Anterior cingulate cortex (tissue), 58 donors: ENCODE measurements at places on chromosomes 13 and 19.

DNA sequence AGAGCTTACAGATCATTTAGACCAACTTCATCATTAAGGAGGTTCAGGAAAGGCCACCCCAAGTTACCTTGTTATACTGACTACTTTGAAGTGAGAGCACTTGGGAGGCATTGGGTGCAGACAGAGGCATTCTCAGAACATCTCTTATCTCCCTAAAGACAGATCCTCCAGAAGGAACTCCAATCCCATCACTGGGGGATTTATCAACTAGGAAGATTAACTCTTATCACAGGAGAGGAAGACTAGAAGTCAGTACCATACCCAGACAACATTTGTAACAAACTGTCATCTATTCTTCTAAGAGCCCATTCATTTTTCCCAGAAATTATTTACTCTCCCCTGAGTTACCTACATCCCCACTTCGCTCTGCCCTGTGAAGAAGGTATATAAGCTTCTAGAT is 5.8 kb upstream of the RFXAP start:
- DNase-seq = no peak

GRCh38 chr13:49219647-49220035 is 497 bp upstream of the MLNR start:
- no peak for DNase-seq

GRCh38 chr13:44435919-44436510 is 62.4 kb downstream of the SERP2 start:
- no peak for DNase-seq

- peak; percentile 33 for DNase-seq
Observed at GRCh38 chr19:8252922-8253589, 43.9 kb downstream of the CERS4 start.

- no peak for DNase-seq
Observed at GRCh38 chr13:63409791-63410351, 1994.2 kb upstream of the PCDH20 start.

DNA sequence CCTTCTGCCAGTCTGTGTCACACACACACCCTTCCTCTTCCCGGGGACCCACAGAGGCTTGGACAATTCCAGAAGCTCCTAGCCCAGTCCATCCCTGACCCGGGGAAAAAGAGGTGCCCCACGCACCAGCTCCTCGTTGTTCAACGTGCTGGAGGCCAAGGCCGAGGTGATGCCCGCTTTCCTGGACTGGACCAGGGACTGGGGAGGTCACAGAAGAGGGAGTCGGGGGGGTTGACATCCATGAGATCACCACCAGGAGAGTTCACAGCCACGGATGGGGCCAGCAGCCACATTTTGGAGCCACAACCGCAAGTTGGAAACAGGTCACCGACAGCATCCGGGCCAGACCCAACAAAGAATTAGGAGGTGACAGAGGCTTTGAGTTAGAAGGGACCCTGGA is 39.4 kb downstream of the UNC13A start:
- DNase-seq = no peak

GRCh38 chr19:35514282-35514809 is 897 bp upstream of the DMKN start:
- DNase-seq = no peak

DNA sequence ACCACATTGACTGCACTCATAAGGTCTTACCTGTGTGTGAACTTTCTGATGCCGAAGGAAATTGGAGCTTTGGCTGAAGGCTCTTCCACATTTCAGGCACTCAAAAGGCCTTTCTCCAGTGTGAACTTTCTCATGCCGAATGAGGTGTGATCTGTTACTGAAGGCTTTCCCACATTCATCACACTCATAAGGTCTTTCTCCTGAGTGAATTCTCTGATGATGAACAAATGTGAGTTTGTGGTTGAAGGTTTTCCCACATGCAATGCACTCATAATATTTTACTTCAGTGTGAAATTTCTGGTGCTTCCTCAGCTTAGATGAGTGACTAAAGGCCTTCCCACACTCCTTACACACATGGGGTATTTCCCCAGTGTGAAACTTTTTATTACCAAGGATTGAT is 5.7 kb downstream of the ZNF132 start:
- no peak for DNase-seq

DNA sequence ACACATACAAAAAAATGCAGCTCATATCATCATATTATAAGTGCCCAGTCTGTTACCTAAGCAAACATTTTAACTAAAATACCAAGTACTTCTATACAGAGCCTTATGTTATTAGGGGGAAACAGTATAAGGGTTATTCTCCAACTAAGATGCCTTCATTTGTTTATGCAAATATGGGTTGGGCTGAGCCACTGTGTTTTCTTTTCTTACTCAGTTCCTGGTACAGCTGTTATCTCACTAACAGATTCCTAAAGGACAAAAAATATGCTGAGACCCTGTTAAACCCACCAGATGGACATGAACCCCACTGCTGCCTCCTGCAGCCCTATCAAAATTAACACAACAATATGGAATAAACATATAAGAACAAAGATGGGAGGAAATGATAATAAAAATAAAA is 34.5 kb upstream of the SMAD9 start:
- DNase-seq = no peak

- DNase-seq = no peak
Observed at GRCh38 chr13:52109116-52109670, 19.7 kb downstream of the NEK5 start.

GRCh38 chr13:86559901-86560300 is 760.7 kb upstream of the SLITRK6 start:
- DNase-seq = no peak

GRCh38 chr13:99398071-99398470 is 90.9 kb upstream of the GPR183 start:
- no peak for DNase-seq

DNA sequence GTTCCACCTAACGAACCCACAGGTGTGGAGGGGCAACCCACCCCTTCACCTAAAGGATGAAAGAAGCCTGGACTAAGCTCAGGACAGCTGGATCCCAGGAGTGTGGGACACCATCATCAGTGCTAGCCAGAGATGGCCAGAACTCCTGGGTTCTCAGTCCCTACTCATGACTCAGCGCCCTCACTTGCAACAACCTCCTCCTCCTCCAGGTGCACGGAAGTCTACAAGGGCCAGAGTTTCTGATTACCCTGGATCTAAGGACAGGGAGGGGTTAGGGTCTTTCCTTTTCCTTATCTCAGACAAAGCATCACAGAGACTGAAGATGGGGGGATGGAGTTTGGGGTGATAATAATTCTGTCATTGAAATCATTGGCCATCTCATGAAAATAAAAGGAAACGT is 8.0 kb downstream of the TULP2 start:
- DNase-seq = no peak

- DNase-seq = no peak
Observed at GRCh38 chr19:57914531-57914930, 1.9 kb downstream of the ZNF417 start.

DNA sequence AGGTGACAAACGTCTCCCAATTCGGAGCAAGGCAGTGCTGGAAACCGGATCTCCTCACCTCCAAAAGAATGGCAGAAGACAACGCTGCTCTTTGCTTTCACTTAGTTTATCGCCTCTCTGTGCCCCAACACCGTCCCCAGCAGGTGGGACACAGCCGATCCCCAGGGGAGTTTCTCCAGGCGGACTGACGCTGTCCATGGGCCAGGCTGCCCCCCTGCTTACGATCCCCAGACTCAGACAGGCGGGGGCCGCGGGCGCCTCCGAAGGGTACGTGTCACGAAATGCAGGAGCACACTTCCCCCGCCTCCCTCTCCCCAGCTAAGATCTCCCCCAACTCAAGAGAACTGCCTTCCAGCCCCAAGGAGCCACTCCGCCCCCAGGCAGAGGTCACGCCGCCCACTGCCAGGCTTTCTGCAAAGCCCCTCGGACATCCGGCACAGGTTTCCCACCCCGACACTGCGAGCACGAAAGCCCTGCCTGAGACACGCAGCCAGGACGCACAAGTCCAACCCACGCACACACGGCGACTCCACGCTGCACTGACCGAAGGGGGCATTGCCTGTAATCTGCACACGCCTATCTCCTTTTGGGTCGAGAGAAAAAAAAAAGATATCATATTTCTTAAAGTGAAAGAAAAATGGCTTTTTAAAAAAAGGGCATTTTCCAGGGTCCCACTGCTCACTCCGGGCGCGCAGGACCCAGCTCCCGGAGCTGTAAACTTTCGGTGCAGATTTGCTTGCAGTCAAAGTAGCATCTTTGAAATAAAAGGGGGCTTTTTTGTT is 2.0 kb downstream of the SPRY2 start:
- DNase-seq = peak; percentile 41

- DNase-seq = no peak
Observed at GRCh38 chr13:27349458-27349857, 75.0 kb upstream of the GTF3A start.

- DNase-seq = peak; percentile 45
Observed at GRCh38 chr19:12788682-12789097, 2.6 kb upstream of the JUNB start.

GRCh38 chr19:5799247-5800241 is 5.3 kb upstream of the NRTN start:
- DNase-seq = no peak
